Activated CD8-positive, alpha-beta T cell treated with anti-CD3 and anti-CD28 coated beads for 36 hours (primary cell): ENCODE measurements at places on chromosomes 7 and 10.
A peak's percentile ranks its signal among the peaks of the same experiment; 100 is the strongest.

- no peak for DNase-seq
Measured at GRCh38 chr7:148657929-148658328, 40.8 kb upstream of the CUL1 start.

- no peak for DNase-seq
Measured at GRCh38 chr10:7275761-7276440, 134.9 kb downstream of the SFMBT2 start.

DNA sequence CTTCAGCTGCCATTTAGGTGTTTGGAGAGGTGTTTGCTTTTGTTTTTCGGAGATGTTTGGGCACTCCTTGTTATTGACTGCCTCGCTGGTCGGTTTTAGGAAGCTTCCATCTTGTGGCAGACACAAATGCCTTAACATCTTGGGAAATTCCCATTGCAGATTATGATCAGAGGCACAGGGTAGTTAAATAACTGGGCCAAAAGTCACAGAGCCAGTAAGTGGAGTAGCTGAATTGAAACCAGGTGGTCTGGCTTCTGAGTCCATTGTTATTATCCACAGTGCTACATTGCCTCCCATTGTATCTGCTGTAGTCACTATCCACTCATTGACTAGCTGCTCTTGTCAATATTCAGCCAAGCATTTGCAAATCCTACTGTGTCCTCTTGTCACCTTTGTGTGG lies 138.2 kb upstream of the PLPP4 start:
- DNase-seq = no peak

GRCh38 chr10:46264737-46265368 lies 21.9 kb upstream of the ANTXRL start:
- DNase-seq = no peak

DNA sequence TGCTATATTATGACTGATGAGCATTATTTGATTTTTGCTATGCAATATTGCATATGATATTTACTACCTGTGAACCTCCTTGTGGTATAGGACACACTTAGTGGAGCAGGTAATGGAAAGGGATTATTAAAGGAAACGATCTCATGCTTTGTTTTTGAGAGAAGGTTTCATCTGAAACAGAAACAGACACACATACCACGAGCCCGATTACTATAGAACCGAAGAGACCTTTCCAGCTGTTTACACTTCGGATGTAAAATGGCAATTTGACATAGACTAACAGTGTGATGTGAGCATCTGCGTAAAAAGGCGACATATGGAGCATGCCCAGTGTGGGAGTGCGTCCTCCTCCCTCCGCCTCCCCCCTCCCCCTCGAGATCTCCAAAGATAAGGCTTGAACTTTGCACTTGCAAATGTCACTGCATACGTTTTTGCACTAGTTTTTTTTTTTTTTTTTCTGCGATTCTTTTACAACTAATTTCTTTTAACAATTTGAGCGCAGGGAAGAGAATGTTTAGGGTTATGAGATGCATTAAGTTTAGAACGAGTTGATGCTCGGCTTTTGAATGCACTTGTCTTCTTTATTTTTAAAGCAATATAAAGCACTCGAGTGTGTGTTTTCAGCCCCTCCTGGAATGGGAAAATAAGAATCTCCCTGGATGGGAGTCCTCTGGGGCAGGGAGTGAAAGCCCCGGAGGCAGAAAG lies 251.0 kb downstream of the NSUN6 start:
- DNase-seq = peak; percentile 26

- DNase-seq = no peak
Measured at GRCh38 chr10:45429790-45430189, 55.8 kb downstream of the ALOX5 start.

GRCh38 chr10:74199315-74199714 lies 48.3 kb downstream of the ADK start:
- DNase-seq = no peak

GRCh38 chr7:28790467-28790866 lies 167.7 kb downstream of the TRIL start:
- DNase-seq = no peak

- DNase-seq = no peak
Measured at GRCh38 chr7:22213081-22213480, 143.9 kb downstream of the RAPGEF5 start.

DNA sequence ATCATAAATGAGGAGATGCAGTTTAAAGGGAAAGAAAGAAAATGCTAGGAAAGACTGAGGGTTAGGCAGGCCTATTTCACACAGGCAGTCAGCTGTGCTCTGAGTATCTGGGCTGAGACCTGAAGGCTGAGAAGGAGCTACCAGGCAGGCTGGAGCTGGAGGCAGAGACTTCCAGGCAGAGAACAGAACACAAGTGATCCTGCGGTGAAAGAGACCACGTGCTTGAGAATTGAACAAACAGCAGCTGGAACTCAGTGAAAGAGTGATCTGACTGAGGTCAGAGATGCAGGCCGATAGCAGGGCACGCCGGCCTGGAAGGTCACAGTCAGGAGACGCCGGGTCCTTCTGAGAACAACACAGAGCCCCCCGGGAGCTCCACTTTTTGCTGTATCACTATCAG lies 147.8 kb downstream of the ADAM12 start:
- DNase-seq = no peak

GRCh38 chr7:3094701-3095445 lies 51.2 kb upstream of the CARD11 start:
- DNase-seq = peak; percentile 67

- no peak for DNase-seq
Measured at GRCh38 chr10:33460505-33461294, 126.2 kb upstream of the NRP1 start.
